ENCODE measurements at places on chromosomes 1 and 21.
A peak's percentile ranks its signal among the peaks of the same experiment; 100 is the strongest.

DNA sequence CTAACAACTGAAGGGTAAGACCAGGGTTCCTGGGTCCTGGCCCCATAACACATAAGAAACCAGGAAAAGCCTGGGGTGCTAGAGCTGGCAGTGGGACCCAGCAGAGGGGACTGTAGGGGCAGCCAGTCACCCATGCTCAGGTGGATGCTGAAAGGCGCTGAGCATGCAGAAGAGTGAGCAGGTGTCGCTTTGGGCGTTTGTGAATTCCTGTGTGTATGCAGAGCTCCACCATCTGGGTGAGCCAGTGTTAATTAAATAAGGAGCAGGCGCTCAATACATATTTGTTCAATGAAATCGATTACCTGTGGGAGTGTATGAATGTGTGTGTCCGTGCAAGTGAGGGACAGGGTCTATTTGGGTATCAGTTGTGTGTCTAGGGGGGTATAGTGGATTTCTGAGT lies 499 bp downstream of the C1QA start:
- no peak for DNase-seq

GRCh38 chr1:176149939-176150807 lies 56.9 kb downstream of the COP1 start:
- DNase-seq, result no peak

GRCh38 chr1:26744075-26744959 lies 43.4 kb upstream of the PIGV start:
- DNase-seq, result peak; percentile 57

- DNase-seq, result no peak
These were observed 61.9 kb downstream of the ACOT7 start for GRCh38 chr1:6331543-6332273.

GRCh38 chr1:153771841-153772593 lies 3.2 kb upstream of the SLC27A3 start:
- DNase-seq, result no peak

DNA sequence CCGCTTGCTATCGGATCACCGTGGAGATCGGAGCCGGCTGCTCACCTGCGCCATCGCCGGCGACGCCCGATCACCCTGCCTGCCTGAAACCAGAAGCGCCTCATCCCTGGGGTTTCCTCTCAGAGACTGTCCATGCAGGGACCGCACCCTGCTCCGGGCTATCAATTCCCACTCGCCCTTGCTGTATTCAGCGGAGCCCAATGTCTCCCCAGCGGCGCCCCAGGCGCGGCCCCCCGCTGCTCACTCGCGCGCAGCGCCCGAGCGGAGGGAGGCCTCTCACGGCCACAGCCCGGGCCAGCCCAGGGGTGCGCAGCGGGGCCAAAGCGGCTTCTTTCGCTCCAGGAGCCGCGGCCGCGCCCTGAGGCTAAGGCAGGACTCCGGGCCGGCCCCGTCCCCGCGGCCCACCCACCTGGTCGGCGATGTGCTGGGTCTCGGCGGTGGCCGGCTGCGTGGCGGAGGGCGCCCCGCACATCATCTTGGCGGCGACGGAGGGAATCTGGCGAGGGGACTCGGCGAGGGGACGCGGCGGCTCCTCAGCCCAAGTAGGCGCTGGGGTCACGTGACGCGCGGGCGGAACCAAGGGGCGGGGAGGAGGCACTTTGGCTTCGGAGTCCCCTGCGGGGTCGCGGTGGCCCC lies at the start of gene CSTB:
CSTB (minus strand) TSS at position 514 of the 636 bp plus-strand sequence; CDS start at position 475, 39 bp downstream.
- no peak for DNase-seq

- DNase-seq, result peak; percentile 1
These were observed 30.2 kb upstream of the DDX59 start for GRCh38 chr1:200699871-200700270.

DNA sequence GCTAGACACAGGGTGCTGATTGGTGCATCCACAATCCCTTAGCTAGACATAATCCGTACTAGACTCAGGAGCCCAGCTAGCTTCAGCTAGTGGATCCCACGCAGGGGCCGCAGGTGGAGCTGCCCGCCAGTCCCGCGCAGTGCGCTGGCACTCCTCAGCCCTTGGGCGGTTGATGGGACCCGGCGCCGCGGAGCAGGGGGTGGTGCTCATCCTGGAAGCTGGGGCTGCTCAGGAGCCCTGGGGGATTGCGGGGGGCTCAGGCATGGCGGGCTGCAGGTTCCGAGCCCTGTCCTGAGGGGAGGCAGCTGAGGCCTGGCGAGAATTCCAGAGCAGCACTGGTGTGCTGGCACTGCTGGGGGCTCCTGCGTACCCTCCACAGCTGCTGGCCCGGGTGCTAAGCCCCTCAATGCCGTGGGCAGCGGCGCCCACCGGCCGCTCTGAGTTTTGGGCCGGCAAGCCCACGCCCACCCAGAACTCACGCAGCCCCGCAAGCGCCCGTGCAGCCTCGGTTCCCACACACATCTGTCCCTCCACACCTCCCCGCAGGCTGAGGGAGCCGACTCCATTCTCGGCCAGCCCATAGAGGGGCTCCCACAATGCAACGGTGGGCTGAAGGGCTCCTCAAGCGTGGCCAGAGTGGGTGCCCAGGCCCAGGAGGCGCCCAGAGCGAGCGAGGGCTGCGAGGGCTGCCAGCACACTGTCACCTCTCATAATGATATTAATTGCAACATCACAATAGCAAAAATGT lies 87.4 kb downstream of the CRB1 start:
- DNase-seq, result no peak

Measured in fibroblast of the conjunctiva (primary cell).